Activated CD4-positive, alpha-beta T cell treated with anti-CD3 and anti-CD28 coated beads, Interleukin-2, Interleukin-4, amounts not matched to agents 100 ng/mL and 50 ng/mL, durations not matched to agents 16 hours and 8 hours (primary cell): ENCODE measurements at places on chromosomes 11 and 22.

DNA sequence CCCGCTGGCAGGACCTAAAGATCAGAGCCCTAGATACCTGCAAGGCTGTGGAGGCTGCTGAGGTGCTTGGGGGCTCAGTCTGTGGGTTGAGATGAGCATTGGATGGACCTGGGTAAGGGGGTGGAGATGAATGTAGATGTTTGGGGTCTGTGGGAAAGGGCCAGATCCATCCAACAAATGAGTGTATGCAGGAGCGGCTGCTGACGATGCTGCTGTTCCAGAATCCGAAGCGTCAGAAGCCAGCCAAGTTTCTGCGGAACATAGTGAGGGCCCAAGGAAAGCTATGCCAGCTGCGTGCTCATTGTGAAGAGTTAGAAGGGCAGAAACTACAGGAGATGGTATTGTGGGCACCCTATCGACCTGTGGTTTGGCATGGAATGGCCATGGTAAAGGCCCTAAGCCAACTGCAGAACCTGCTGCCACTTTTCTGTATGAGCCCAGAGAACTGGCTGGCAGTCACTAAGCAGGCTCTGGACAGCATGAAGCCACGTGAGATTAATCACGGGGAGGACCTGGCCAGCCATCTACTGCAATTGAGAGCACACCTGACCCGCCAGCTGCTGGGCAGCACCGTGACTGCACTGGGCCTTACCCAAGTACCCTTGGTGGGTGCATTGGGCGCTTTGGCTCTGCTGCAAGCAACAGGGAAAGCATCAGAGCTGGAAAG is 36.6 kb downstream of the RRP8 start:
- no peak for DNase-seq

DNA sequence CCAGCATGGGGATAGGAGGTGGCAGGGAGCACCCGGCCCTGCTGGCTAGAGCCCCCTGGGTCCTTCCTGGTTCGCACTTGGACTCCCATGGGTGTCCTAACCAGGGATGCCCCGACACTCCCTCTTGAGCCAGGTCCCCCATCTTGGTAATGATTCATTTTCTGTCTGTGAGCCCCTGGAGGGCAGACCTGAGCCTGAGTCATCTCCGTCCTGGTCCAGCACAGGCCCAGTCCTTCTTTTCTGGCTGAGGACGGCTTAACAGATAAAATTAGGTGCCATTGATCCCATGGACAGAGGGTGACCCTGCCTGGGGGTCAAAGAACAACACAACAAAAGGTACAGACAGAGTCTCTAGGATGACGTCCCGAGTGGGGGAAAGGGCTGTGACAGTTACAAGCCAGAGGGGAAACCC is 3.5 kb downstream of the RHOD start:
- DNase-seq, result no peak

DNA sequence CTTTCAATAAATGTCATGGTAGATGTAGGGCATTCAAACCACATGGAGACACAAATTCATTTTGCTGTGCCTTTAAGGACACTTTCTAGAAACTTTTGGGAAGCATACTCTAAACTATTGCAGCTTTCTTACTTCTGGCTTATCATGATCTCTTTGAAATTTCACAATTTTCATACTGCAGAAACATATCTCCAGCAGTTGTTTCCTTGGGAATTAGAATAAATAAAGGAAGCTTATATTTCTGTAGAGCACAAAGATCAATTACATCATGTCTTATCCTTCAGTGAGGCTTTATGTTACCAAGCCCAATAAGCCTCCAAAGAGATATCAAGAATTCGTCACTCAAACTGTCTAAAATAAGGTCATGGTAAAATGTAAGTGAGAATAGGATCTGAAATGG is 74.5 kb upstream of the RAB38 start:
- DNase-seq, result no peak

DNA sequence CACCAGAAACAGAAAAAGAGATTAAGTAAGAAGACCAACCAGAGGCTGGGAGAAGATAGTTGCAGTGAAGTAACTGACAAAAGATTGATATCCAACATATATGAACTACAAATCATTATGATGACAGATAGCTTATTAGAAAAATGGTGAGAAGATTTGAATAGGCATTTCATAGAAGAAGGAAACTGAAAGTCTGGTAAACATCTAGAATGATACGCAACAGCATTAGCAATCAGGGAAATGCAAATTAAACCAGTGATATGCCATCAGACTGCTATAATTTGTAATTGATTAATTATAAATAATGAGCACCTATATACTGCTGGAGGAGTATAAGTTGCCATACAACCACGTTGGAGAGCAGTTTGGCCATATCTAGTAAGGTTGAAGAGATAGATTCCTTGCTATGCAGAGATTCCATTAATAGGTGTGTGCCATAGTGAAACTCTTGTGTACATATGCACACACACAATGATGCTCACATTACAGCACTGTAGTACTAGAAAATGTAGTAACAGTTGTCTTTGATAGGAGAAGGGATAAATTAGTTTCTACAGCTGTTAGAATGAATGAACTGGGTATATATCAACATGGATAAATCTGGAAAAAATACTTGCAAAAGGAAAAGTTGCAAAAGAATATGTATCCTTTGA is 20.5 kb downstream of the RNF169 start:
- DNase-seq, result no peak

- no peak for DNase-seq
Measured at GRCh38 chr11:95750101-95750500, 39.5 kb downstream of the FAM76B start.

- peak; percentile 76 for DNase-seq
Measured at GRCh38 chr11:66289548-66290329, 796 bp upstream of the YIF1A start.

DNA sequence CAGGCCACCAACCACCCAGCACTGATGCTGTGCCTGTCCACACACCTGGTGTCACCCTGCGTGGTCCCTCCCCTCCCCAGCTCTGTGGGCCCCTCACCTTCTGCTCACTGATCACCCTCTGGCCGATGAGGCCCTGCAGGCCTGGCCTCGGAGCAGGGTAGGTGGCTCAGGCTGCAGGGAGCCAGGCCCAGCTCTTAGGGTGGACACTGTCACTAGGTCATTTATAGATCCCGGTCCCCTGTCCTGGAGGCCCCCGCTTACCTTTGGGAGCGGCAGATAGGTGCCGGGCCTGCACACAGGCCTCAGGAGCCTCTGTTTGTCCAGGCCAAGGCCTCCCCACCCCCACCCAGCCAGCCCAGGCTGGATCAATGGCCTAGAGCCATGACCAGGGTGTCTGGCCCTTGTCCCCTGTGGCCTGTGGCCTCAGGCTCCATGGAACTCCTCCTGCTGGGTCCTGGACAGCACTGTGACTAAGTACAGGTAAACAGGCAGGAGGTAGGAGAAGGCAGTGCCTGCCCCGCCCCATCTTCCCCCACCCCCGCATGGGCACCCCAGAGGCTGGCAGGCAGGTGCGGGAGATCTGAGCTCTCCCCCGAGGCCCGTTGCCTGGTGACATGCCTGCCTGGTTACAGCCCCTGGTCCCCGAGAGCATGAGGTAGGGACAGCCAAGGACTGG is at the start of gene TMPRSS6:
Gene TMPRSS6, minus strand, starts transcription at position 472 of the 676 bp plus-strand sequence. CDS start 6,296 bp downstream, outside the sequence.
- DNase-seq, result no peak

- no peak for DNase-seq
Measured at GRCh38 chr11:2631161-2631560, 68.6 kb downstream of the KCNQ1OT1 start.

GRCh38 chr11:36034551-36035331 is 90.9 kb downstream of the LDLRAD3 start:
- DNase-seq, result no peak

GRCh38 chr11:64306876-64307622 is 1.7 kb downstream of the ESRRA start:
- DNase-seq, result no peak

DNA sequence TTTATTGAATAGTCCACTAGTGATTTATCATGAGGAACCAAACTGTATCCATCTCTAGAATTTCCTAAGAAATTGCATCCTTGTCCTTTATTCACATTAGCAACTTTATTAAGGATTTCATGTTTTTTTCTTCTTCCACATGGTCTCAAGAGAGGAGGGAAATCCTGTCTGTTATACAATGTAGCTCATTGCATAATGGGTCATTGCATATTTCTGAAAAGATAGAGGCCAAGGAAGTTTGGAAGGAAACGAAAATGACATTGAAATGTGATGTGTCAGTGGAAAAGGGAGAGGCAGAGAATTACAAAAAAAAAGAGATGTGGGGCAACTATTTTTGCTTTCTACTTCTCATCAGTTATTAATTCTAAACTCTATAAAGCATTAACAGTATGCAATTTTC is 353.1 kb downstream of the METTL15 start:
- no peak for DNase-seq

- DNase-seq, result no peak
Measured at GRCh38 chr11:75888416-75888815, 73.4 kb downstream of the UVRAG start.

DNA sequence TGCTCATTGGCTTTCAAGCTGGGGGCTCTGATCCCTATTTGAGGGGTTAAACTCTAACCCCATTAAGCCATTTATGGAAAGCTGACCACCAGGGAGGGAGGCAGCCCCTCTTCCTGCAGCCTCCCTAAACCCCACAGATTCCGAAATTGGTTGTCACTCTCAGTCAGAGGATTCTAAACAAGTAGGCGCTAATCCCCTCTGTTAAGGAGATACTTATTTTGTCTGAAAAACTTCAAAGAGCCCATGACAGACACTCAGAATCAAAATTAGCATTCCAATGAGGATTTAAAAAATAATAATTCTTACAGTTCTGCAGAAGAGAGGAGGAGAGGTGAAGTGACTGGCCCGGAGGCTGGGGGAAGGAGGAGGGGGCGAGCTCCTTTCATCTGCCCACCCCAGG is 69.7 kb upstream of the LMO1 start:
- no peak for DNase-seq

DNA sequence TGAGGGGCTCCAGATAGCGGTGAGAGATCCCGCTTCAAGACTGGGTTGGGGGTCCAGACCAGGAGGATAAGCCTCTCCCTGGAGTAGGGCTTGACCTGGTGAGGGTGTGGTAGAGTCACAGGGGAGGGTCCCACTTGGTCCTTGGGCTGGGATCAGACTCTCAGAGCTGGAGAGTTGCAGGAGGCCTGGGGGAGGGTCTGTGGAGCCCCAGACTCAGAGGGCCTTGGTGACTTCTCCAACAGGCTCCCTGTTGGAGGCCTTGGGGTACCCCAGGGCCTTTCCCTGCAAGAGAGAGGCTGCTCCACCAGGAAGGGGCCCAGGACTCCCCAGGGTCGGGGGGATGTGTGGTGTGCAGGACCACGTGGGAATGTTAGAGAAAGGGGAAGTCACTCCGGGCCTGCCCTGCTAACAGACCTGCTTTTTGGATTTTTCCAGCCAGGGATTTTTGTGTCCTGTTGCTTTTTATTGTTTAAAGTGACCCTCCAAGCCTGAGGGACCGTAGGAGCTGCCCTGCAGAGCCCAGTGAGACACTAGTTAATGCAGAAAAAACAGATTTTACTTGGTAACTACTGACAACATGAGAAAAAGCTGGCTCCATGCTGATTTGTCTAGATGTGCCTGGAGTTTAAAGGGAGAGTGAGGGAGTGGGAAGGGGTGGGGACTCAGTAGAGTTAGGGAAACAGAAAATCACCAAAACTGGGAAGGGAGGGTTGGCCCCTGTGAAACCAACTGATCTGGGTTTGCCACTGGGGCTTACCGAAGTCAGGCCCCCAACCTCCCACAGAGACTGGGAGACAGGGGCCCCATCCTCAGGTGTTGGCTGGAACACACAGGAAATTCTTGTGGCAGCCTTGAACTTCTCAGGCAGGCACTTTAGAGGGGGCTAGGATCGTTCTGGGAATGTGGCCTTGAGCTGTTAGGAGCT is 801 bp upstream of the TXNRD2 start:
- no peak for DNase-seq

GRCh38 chr11:13929395-13929891 is 33.1 kb upstream of the SPON1 start:
- DNase-seq, result no peak

DNA sequence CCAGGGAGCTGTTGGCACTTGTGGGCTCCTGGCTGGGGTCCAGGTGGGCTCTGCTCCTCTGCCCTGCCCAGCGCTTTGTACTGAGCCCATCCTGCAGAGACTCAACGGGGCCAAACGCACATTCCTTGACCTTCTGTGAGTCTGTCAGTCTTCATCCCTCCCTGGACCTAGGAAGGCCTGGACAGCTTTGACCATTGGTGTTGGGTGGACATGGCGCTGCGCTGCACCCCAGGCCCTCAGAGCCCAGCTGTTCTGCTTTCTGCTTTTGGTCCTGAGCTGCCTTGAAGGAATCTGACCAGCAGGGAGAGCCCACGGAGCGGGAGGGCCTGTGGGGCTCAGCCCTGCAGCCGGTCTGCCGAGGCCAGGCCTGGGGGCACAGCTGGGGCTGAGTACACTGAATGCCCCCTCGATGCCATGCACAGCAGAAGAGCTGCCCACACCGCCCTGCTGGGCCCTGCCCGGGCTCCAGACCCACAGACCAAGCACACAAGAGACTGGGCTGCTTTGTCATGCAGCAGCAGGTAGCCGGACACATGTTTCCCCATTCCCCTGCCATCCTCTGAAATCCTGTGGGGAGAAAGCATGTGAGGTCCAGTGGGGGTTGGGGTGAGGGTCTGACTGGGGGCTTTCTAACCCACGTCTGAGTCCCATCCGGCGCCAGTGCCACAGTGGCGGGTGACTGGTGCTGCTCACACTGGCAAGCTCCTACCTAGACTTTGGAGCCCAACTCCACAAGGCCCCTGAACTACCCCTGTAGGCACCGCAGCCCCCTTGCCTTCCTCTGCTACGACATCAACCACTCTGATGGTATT is 24.1 kb upstream of the CCDC188 start:
- no peak for DNase-seq

GRCh38 chr11:71301858-71302533 is 49.6 kb upstream of the SHANK2 start:
- DNase-seq, result no peak

DNA sequence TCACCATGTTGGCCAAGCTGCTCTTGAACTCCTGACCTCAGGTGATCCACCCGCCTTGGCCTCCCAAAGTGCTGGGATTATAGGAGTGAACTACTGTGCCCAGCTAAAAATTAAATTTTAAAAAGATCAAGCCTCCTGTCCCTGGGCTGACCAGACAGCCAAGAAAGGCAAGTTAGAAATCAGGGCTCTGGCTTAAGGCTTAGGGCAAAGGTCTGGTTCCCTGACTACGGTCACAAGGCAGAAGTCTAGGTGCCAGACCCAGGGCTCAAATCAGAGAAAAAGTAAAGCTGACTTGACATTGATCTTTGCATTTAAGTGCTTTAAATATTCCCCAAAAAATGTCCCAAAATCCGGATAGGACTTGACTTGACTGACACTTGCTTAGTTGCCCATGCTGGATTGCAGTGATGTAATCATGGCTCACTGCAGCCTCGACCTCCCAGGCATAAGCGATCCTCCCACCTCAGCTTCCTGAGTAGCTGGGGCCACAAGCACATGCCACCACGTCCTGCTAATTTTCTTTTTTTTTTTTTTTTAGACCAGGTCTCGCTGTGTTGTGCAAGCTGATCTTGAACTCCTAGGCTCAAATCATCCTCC is 17.3 kb upstream of the CRKL start:
- DNase-seq, result no peak

DNA sequence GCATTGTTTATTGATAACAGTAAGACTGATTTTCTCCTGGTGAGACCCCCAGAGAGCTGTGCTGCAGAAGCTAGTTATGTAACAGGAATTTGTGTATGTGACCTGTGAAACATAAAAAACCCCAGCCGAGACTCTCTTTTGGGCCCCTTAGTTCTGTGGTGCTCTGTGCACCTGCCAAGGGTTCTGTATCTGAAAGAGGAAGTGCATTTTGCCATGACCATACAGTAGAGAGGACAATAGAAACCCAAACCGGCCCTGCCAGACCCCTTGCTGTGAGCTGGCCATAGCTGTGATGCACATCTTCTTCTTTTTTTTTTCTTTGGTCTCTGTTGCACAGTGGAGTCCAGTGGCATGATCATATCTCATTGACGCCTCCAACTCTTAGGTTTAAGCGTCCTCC is 31.4 kb upstream of the APOL5 start:
- no peak for DNase-seq

GRCh38 chr11:87022254-87022653 is 15.5 kb upstream of the TMEM135 start:
- DNase-seq, result peak; percentile 64
